ENCODE measurements at places on chromosomes 2 and 18.

DNA sequence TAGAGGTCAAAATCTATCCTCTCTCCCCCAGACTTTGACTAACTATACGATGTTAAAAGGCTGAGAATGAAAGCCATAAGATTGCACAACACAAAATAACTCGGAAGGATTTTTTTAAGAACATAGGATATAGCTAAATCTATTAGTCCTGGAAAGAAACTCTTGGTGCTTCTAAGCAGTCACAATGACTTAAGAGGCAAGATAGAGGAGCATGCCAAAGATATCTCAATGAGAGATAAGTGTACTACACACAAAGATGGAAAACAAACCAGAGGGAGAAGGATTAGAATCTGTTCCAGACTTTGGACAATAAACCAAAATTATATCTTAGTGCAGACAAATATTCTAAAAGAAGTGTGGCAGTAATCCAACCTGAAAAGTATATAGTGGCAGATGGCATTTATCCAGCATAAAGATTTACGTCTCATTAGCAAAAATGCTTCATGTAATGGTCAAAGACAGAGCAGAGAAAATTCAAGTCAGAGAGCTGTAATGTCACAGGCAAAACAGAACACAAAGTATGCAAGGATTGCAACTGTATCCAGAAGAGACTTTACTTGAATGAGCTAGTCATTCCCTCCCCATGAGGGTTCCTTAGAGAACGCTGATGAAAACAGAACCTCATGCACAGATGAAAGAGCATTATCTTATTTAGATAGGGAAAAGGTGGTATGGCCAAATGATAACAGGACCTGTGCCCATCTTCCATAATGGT, 28.8 kb upstream of the EVA1A start:
- no peak for DNase-seq

DNA sequence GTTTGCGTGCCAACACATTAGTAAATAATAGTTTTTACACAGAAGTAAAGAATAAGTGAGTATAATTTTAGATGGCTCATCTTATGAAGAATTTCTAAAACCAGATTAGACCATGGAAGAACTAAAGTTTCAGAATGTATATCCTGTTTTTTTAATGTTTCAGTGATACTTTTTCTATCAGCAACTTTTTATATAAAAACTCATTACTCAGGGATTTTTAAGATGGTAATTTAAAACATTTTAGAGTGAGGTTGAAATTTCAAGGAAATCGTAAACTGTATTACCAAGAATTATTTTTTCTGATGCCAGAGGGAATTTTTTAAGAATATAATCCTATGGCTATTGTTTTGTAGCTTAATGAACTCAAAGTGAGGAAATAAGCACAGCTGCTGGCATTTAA, 128.5 kb upstream of the FANCL start:
- no peak for DNase-seq

DNA sequence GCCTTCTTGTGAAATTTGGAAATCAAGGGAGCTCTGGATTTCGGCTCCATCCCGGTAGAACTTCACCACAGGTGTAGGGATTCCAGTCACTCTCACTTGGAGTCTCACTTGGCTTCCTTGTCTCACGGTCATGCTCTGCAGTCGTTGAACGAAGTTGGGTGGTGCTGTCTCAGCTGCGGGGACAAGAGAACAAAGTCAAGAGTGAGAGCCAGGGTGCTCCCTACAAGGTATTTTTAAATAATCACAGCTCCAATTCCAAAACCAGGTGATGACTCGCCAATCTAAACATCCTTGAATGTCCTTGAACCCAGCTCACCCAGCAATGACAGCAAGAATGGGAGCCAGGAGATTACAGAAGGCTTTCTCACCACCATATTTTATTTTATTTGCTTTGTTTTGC, 6.7 kb downstream of the TTN start:
- DNase-seq: no peak

DNA sequence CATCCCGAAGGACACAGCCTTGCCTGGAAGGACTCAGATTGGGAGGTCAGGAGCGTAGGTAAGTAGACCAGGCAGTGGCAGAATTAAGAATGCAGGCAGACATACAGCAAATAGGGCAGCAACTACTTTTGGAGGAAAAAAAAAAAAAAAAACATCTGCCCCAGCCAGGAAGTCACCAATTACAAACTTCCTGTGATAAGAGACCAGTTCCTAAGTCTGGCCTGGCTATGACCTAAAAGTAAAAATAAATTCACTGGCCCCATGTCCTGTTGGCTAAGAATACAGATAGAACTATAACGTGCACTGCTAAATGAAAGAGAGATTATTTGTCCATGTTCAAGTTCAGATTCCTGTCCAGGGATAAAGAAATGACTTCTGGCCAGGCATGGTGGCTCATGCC, 45.2 kb upstream of the NOSTRIN start:
- no peak for DNase-seq

- no peak for DNase-seq
These were observed 287.5 kb downstream of the TCF4 start for GRCh38 chr18:55300421-55300935.

- DNase-seq: no peak
These were observed 66.4 kb downstream of the CYB5A start for GRCh38 chr18:74225193-74225840.

All from SW 1271 (cell line).